ENCODE measurements at places on chromosomes 12 and 14. TPM values are rescaled to one million over a fixed set of nuclear protein-coding genes. Genes with fewer than 3 reads are reported as not detected.
A peak's percentile ranks its signal among the peaks of the same experiment; 100 is the strongest.

The MAX gene
- 55.4 TPM for total RNA-seq

The IAPP gene
- not detected for total RNA-seq

The KIAA0586 gene
- total RNA-seq = 9.2 TPM

The PSMB11 gene
- not detected for total RNA-seq

The GPR162 gene
- total RNA-seq = 8.1 TPM

The LIN7A gene
- 12.8 TPM for total RNA-seq

The MYO1A gene
- under 0.01 TPM for total RNA-seq

The GRIP1 gene
- 4.0 TPM for total RNA-seq

The FGF6 gene
- not detected for total RNA-seq

DNA sequence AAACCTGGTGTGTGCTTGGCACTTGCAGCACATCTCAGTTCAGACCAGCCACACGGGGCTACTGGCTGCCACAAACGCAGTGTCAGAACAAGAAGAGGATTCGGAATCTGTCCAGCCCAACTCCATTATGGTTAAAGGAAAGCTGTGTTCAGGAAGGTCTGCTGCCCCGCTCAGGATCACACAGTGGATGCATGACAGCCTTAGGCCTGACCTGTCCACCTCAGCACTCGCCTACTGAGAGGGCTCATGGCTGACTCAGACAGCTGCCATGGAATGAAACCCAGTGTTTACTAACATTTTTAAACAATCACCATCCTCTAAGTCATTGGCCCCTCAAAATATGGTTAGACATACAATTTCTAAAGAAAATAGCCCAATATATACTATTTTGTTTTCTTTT, 5.6 kb upstream of the NIN start:
- H3K36me3 ChIP-seq = no peaks in the 10 kb centered on the region
- no peak overlapping the region for H3K4me3 ChIP-seq
- DNase-seq = no peak
- peaks cover 6% of the 10 kb centered on the region for H3K4me1 ChIP-seq

GRCh38 chr12:116213885-116214527, 63.5 kb downstream of the MED13L start:
- no peak for DNase-seq
- H3K4me1 ChIP-seq = peaks cover 63% of the 10 kb centered on the region
- H3K4me3 ChIP-seq = no peak overlapping the region
- H3K27me3 ChIP-seq = no peaks in the 10 kb centered on the region

DNA sequence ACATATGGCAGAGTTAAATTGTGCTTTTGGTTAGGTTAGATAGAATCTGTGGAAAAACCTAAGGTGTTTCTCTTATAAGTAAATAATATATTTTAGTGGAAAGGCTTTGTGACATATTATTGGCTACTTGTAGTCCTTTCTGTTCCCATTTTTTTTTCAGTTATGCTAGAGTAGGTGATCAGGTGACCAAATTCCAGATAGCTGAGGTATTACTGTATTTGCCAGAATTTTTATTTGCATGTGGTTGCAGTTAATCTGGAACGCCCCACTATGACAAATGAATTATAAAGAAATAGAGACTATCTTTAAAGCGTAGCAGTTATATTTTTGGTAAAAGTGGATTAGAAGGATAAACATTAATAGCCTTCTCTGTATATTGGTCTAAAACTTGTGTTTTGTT, 52.0 kb downstream of the ARHGAP5 start:
- H3K36me3 ChIP-seq = no peaks in the 10 kb centered on the region
- H3K27ac ChIP-seq = no peak overlapping the region
- no peak overlapping the region for H3K4me3 ChIP-seq
- H3K4me1 ChIP-seq = no peaks in the 10 kb centered on the region
- no peaks in the 10 kb centered on the region for H3K27me3 ChIP-seq
- DNase-seq = no peak

DNA sequence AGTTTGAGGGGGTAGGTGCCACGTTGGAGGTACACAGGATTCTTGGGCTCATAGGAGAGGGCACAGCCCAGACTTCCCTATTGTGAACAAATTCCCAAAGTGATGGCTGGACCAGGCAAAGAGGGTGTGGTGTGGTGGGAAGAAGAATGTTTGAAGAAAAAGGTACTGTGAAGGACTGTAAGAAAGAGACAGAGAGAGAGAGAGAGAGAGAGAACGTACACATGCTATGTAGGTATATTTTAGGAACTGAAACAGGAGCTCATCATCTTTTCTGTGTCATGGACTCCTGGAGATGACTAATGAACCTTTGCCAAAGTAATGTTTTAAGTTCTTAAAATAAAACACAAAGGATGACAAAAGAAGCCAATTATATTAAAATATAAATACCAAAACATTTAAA, 24.5 kb downstream of the SLC17A8 start:
- no peak overlapping the region for H3K27ac ChIP-seq
- no peak overlapping the region for H3K4me3 ChIP-seq
- no peak for DNase-seq
- no peaks in the 10 kb centered on the region for H3K36me3 ChIP-seq

- no peak overlapping the region for H3K27ac ChIP-seq
- no peaks in the 10 kb centered on the region for H3K36me3 ChIP-seq
- no peak for DNase-seq
- no peak overlapping the region for H3K4me3 ChIP-seq
- H3K27me3 ChIP-seq = no peaks in the 10 kb centered on the region
- H3K4me1 ChIP-seq = no peaks in the 10 kb centered on the region
Observed at GRCh38 chr12:45566257-45566656, 163.2 kb upstream of the ARID2 start.

- no peak overlapping the region for H3K4me3 ChIP-seq
- peaks cover 8% of the 10 kb centered on the region for H3K36me3 ChIP-seq
- no peaks in the 10 kb centered on the region for H3K27me3 ChIP-seq
- DNase-seq = no peak
- no peak overlapping the region for H3K27ac ChIP-seq
Observed at GRCh38 chr14:95440951-95441350, 75.5 kb downstream of the SYNE3 start.

GRCh38 chr14:50060871-50061663, 55.3 kb downstream of the VCPKMT start:
- no peaks in the 10 kb centered on the region for H3K27me3 ChIP-seq
- H3K27ac ChIP-seq = peak overlapping the region; percentile 77
- no peak overlapping the region for H3K4me3 ChIP-seq
- no peaks in the 10 kb centered on the region for H3K36me3 ChIP-seq
- H3K4me1 ChIP-seq = peaks cover 25% of the 10 kb centered on the region

- no peak overlapping the region for H3K4me3 ChIP-seq
- H3K4me1 ChIP-seq = no peaks in the 10 kb centered on the region
- no peak overlapping the region for H3K27ac ChIP-seq
- H3K36me3 ChIP-seq = no peaks in the 10 kb centered on the region
- DNase-seq = no peak
Observed at GRCh38 chr14:51539571-51540037, 112.1 kb upstream of the FRMD6 start.

GRCh38 chr12:15721316-15722115, 67.7 kb downstream of the EPS8 start:
- H3K4me1 ChIP-seq = peaks cover 17% of the 10 kb centered on the region
- no peaks in the 10 kb centered on the region for H3K27me3 ChIP-seq
- no peak for DNase-seq
- no peak overlapping the region for H3K27ac ChIP-seq
- H3K4me3 ChIP-seq = no peak overlapping the region

DNA sequence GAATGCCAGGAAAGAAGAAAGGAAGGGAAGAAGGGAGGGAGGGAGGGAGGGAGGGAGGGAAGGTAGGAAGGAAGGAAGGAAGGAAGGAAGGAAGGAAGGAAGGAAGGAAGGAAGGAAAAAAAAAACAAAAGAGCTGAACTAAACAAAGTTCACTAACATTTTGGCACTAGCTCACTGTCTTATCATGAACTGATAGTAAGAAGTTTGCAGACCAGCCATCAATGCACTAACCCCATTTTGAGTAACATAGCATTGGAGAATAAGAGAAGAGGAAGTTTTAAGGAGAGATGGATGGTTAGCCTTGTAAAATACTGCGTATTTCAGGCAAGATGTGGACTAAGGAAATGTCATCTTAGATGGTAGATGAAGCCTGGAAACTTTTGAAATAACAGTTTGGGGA, 1136.0 kb downstream of the FLRT2 start:
- no peak overlapping the region for H3K27ac ChIP-seq
- no peak overlapping the region for H3K4me3 ChIP-seq
- no peaks in the 10 kb centered on the region for H3K4me1 ChIP-seq
- H3K27me3 ChIP-seq = no peaks in the 10 kb centered on the region
- H3K36me3 ChIP-seq = no peaks in the 10 kb centered on the region
- no peak for DNase-seq

GRCh38 chr14:73712540-73713180, 1.5 kb downstream of the PNMA1 start:
- H3K36me3 ChIP-seq = peaks cover 8% of the 10 kb centered on the region
- H3K27ac ChIP-seq = peak overlapping the region; percentile 49

- H3K27ac ChIP-seq = no peak overlapping the region
- H3K4me3 ChIP-seq = no peak overlapping the region
- no peak for DNase-seq
- H3K4me1 ChIP-seq = no peaks in the 10 kb centered on the region
- H3K27me3 ChIP-seq = no peaks in the 10 kb centered on the region
- no peaks in the 10 kb centered on the region for H3K36me3 ChIP-seq
Observed at GRCh38 chr14:59028476-59029202, 159.8 kb upstream of the DAAM1 start.

- DNase-seq = no peak
- no peaks in the 10 kb centered on the region for H3K27me3 ChIP-seq
- H3K27ac ChIP-seq = no peak overlapping the region
- H3K36me3 ChIP-seq = no peaks in the 10 kb centered on the region
Observed at GRCh38 chr12:55933799-55934742, 3.1 kb downstream of the DGKA start.

- H3K36me3 ChIP-seq = no peaks in the 10 kb centered on the region
- H3K27ac ChIP-seq = no peak overlapping the region
- no peak overlapping the region for H3K4me3 ChIP-seq
- no peaks in the 10 kb centered on the region for H3K27me3 ChIP-seq
- no peaks in the 10 kb centered on the region for H3K4me1 ChIP-seq
Observed at GRCh38 chr14:34501004-34501580, 38.4 kb downstream of the EAPP start.

GRCh38 chr12:129854591-129854990, 49.2 kb downstream of the TMEM132D start:
- no peaks in the 10 kb centered on the region for H3K27me3 ChIP-seq
- H3K27ac ChIP-seq = no peak overlapping the region
- no peak overlapping the region for H3K4me3 ChIP-seq
- no peaks in the 10 kb centered on the region for H3K4me1 ChIP-seq
- H3K36me3 ChIP-seq = no peaks in the 10 kb centered on the region

GRCh38 chr14:31927348-31927832, 149.7 kb upstream of the ARHGAP5 start:
- no peaks in the 10 kb centered on the region for H3K27me3 ChIP-seq
- DNase-seq = no peak
- no peaks in the 10 kb centered on the region for H3K36me3 ChIP-seq
- H3K27ac ChIP-seq = peak overlapping the region; percentile 73

DNA sequence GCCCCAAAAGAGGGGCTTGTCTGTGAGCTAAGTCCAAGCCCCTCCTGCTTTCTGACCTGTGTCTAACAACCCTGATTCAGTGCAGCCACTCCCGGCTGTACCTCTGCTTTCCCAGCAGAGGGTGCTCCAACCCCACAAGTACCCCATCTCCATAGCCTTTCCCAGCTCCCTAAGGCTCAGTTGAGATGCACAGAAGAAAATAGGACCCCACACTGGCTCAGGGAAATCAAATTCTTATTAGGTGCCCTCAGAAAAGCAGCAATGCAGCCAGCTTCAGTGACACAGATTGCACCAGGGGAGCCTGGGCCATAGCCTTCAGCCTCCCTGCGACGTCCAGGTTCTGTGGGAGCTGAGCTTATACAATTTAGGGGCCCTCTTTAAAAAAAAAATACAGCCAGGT, 49.9 kb downstream of the LRRC74A start:
- H3K27ac ChIP-seq = no peak overlapping the region
- H3K36me3 ChIP-seq = no peaks in the 10 kb centered on the region
- no peak overlapping the region for H3K4me3 ChIP-seq
- no peaks in the 10 kb centered on the region for H3K27me3 ChIP-seq
- H3K4me1 ChIP-seq = no peaks in the 10 kb centered on the region

- peaks cover 5% of the 10 kb centered on the region for H3K4me1 ChIP-seq
- peaks cover 14% of the 10 kb centered on the region for H3K27me3 ChIP-seq
- no peak for DNase-seq
Observed at GRCh38 chr12:132207083-132207775, 63.0 kb downstream of the NOC4L start.

GRCh38 chr14:22105006-22105623, 431.5 kb upstream of the OR4E1 start:
- no peaks in the 10 kb centered on the region for H3K4me1 ChIP-seq
- no peak overlapping the region for H3K4me3 ChIP-seq
- H3K27ac ChIP-seq = no peak overlapping the region

- H3K4me3 ChIP-seq = no peak overlapping the region
- no peak overlapping the region for H3K27ac ChIP-seq
- H3K4me1 ChIP-seq = no peaks in the 10 kb centered on the region
- no peak for DNase-seq
- H3K27me3 ChIP-seq = no peaks in the 10 kb centered on the region
- peaks cover 82% of the 10 kb centered on the region for H3K36me3 ChIP-seq
Observed at GRCh38 chr12:55757701-55758100, 14.8 kb downstream of the GDF11 start.

- no peak overlapping the region for H3K27ac ChIP-seq
- H3K4me3 ChIP-seq = no peak overlapping the region
- DNase-seq = no peak
- no peaks in the 10 kb centered on the region for H3K36me3 ChIP-seq
- peaks cover 17% of the 10 kb centered on the region for H3K4me1 ChIP-seq
- H3K27me3 ChIP-seq = no peaks in the 10 kb centered on the region
Observed at GRCh38 chr12:89695830-89696229, 12.8 kb downstream of the ATP2B1 start.

- H3K36me3 ChIP-seq = no peaks in the 10 kb centered on the region
- H3K4me1 ChIP-seq = no peaks in the 10 kb centered on the region
Observed at GRCh38 chr12:52839436-52840105, 5.5 kb upstream of the KRT79 start.

- peaks cover 24% of the 10 kb centered on the region for H3K4me1 ChIP-seq
- H3K27ac ChIP-seq = peak overlapping the region; percentile 98
- no peaks in the 10 kb centered on the region for H3K36me3 ChIP-seq
- H3K4me3 ChIP-seq = peak overlapping the region; percentile 100
- peak; percentile 75 for DNase-seq
Observed at GRCh38 chr14:96363751-96364336, 518 bp downstream of the GSKIP start.
